ENCODE measurements at places on chromosomes 7 and 10.
A peak's percentile ranks its signal among the peaks of the same experiment; 100 is the strongest.

- DNase-seq, result no peak
Observed at GRCh38 chr7:108062250-108063014, 59.5 kb upstream of the LAMB1 start.

GRCh38 chr7:157526913-157527634, 190.3 kb downstream of the DNAJB6 start:
- DNase-seq, result no peak

GRCh38 chr10:3873728-3874461, 88.9 kb upstream of the KLF6 start:
- peak; percentile 37 for DNase-seq

GRCh38 chr7:13797545-13797944, 191.9 kb downstream of the ETV1 start:
- DNase-seq, result no peak

GRCh38 chr7:68504716-68505115, 1093.6 kb upstream of the AUTS2 start:
- no peak for DNase-seq

DNA sequence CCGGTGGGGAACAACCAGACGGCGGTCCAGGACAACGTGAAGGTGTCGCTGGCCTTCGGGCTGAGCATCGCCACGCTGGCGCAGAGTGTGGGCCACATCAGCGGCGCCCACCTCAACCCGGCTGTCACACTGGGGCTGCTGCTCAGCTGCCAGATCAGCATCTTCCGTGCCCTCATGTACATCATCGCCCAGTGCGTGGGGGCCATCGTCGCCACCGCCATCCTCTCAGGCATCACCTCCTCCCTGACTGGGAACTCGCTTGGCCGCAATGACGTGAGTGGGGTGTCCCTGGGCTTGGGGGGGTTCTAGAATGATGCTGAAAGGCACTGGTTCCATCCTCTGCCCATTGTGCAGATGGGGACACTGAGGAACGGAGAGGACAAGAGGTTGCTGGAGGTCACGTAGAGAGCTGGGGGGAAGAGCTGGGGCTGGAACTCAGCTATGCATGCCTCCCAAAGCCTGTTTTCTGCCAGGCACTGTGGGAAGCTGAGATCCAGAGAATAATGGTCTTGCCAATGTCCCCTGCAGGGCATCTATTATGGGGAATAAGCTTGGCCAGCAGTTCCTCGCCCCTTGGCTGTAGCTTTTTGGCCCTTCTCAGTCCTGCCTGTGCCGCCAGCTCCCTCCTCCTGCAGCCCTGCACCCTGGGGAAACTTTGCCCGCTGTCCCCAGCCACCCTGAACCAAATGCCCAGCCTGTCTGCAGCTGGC, 523 bp downstream of the AQP1 start:
- DNase-seq, result no peak

DNA sequence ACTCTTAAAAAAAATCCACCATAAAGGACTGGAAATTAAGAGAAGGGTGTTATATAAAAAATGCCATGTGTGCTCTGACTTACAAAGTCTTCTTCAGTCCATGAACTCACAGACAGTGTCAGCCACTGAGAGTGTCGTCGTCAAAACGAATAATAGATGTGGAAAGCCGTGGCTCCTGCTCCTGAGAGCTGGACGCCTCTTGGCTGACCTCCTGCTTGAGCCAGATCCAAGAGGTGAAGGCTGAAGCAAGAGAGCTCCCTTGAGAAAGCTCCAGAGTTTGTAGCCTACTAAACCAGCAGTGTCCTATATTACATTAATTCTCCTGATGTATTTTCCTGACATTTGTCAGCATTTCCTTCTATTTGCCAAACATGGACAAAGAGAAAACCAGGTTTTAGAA, 234.3 kb upstream of the C7orf33 start:
- DNase-seq, result no peak

- no peak for DNase-seq
Observed at GRCh38 chr10:65033957-65034356, 1512.8 kb downstream of the REEP3 start.

- no peak for DNase-seq
Observed at GRCh38 chr7:98816241-98816640, 53.6 kb downstream of the TMEM130 start.

DNA sequence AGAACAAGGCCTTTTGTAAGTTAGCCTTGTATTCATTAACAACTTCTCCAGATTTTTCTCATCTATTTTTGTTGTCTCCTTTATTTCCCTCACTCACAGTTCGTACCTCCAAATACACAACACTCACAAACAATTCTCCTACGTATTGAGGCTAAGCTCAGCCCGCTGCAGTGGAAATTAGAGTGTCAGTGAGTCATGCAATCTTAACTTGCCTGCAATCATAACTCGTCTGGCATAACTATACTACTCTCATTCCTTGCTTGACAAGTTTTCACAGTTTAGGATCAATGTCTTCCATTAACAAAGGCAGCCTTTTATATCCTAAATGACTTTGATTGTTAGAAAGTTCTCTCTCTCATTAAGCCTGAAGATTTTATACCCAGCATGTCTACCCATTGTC, 23.8 kb downstream of the TMEM196 start:
- DNase-seq, result no peak

GRCh38 chr10:20744821-20745220, 152.3 kb downstream of the NEBL start:
- no peak for DNase-seq

DNA sequence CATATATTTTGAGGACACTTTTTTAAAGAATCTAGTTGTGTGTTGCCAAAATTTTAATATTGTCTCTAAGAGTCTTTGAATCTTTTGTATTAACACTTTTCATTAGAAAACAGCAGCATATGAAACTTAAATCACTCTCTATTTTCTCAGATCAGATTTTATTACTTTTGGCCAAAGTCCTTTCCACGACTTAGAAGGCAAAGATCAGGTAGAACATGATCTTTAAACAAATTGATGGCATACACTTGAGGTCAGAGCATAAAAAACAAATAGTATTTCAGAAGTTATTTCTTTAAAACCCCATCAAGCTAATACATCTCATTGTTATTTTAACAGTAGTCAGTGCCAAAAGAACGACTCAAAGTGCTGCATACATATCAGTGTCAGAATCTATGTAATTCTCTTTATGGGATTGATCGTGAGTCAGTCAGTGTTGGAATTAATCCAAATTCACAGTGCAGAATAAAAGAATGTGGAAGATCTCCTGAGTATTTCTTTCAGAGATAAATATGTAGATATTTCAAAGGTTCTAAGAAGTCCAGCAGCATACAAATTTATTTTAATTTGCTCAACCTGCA, 9.6 kb upstream of the AGMO start:
- DNase-seq, result no peak

DNA sequence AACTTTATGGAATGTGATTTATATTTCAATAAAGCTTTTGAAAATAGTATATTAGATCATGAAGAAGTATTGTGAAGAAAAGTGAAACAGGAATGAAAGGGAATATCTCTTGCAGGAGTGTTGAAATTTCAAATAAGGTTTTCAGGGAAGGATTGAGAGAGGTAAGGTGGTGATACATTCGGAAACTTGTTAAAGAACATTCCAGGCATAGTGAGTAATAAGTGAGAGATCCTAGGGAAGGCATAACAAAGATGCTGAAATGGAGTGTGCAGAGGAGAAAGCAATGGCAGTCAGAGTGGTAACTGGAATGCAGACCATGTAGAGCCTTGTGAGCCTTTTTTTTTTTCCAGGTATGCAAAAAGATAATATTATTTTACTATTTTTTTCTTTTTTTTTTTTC, 4.1 kb downstream of the OR9A4 start:
- DNase-seq, result no peak

GRCh38 chr7:34928052-34928451, 109.2 kb downstream of the DPY19L1 start:
- DNase-seq, result no peak

DNA sequence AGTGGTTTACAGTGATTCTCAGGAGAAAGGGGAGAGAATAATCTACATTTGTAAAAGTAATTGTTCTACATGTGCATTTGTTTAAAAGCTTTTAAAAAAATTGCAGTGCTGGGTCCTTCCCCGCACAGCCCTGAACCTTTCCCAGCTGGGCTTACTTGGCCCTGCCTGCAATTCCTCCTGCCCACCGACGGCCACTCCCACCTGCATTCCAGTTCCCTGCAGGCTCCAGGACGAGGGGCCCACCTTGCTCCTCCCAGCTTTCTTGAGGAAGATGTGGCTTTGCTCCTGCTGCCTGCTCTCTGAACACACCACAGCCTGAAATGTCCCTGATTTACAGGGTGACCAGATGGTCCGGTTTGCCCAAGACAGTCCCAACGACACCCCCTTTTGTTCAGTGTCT, 222.7 kb downstream of the PRPF18 start:
- DNase-seq, result no peak

DNA sequence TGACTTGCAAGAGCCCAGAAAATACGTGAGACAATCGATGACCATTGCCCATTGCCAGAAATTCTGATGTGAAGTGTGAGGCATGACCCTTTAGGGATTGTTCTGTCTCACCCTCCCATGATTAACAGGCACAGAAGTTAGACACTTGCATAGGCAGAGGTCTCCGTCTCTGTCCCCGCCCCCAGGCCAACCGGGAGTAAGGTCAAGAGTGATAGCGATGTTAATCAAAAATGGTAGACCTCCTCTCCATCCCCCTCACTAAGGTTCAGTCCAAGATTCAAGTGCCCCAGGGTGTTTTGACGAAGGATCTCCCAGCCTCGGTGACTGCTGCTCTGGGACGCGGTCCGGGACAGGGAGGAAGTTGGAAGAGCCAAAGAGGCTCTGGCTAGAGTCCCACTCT, 22.7 kb upstream of the TRPV6 start:
- DNase-seq, result no peak

DNA sequence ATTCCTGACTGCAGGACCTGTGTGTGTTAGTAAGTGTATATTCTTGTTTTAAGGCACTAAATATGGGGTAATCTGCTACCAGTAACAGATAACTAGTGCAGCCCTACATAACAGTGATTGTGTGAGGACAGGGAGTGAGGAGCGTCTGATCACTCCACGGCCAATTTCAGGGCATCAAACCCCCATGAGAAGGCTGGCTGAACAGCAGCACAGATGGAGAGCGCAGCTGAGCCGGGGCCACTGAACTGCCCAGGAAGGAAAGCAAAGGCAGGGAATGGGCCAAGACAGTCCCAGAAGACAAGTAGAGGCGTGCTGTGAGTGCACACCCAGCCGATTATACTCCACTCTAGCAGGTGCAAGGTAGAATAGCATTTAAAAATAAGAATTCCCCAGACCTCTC, 157.1 kb upstream of the CHST15 start:
- DNase-seq, result peak; percentile 88

GRCh38 chr7:149559711-149560110, 62.1 kb upstream of the ZNF746 start:
- no peak for DNase-seq

DNA sequence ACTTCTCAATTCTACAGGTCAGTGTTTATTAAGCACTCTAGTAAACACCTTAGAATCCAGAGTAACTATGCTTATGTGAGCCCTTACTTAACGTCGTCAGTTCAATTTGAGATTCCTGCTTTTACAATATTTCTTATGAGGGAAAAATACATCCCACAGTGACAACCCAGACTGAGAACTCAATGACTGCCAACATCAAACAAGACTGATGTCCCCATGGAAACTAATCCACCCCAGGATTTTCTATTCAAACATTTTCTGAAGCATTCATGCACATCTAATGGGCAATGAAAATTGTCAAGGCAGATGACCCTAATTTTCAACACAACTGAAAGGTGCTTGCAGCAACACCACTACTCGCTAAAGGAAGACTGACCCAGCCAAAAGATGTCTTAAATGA, 67.0 kb downstream of the ATE1 start:
- no peak for DNase-seq

DNA sequence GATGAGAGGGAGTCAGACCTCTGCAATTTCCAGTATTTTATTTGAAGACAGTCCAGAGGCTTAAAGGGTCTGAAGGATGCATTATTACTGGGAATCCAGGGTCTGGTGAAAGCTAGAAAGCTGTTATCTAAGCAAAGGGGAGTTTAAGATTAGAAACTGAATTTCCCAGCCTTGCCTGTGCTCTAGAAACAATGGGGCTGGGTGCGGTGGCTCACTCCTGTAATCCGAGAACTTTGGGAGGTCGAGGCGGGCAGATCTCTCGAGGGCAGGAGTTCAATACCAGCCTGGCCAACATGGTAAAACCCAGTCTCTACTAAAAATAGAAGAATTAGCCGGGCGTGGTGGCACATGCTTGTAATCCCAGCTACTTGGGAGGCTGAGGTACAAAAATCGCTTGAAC, 71.5 kb upstream of the ANLN start:
- no peak for DNase-seq

DNA sequence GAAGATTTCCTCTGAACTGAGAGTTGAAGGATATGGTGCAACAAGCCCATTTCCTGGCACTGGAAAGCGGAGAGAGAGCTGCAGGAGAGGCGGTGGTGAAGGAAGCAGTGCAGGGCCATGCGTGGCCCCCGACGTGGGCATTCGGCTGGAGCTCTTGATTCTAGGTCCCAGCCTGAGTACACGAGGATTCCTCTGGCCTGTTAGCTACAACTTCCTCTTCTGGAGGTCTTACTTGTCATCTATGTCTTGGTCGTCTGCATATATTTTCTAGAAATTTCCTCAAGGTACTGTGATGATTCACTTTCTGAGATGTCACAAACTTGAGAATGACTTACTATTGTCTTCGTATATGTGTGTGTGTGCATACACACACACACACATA, 59.2 kb upstream of the JAZF1 start:
- no peak for DNase-seq

DNA sequence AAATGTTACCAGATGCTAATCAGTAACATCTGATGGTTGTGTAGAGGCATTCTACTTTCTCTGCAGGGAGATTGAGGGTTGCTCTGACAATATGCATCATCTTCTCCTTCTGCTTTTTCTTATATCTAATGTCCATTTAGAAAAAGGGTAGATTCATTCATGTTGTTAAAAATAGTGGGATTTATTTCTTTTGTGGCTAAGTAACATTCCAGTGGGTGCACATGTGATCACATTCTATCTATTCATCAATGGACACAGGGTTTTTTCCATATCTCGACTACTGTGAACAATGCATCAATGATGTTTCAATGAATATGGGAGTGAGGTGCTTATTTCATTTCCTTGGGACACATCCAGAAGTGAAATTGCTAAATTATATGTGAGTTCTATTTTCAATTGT, 103.9 kb downstream of the CRPPA start:
- no peak for DNase-seq

- no peak for DNase-seq
Observed at GRCh38 chr10:98405422-98405821, 9.6 kb downstream of the PYROXD2 start.

GRCh38 chr10:71053169-71053895, 159.0 kb upstream of the UNC5B start:
- no peak for DNase-seq

DNA sequence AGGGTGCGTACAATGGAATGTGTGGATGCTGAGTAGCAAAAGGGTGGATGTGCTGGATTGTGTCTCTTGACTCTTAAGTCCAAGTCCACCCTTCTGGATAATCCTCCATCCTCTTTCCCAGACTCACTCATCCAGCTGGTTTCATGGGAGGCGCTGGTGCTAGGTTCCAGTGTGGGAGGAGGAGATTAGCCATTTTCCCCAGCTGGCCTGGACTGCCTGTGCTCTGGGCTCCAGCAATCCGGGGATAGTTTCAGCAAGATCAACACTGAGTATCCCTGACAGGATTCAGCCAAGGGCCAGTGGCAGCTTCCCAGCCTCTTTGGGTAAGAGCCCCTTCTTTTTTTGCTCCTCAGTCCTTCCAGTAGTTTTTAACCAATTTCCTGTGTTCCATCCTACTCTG, 21.6 kb upstream of the TRIL start:
- no peak for DNase-seq
